Immature natural killer cell (primary cell): ENCODE measurements at places on chromosomes 16 and 17.

GRCh38 chr16:72242757-72243156 is 70.8 kb upstream of the PMFBP1 start:
- no peak for DNase-seq

GRCh38 chr17:4956493-4957061 is 5.7 kb downstream of the ENO3 start:
- DNase-seq = peak; percentile 35

GRCh38 chr16:67966549-67967182 is 1.8 kb downstream of the SLC12A4 start:
- DNase-seq = no peak

DNA sequence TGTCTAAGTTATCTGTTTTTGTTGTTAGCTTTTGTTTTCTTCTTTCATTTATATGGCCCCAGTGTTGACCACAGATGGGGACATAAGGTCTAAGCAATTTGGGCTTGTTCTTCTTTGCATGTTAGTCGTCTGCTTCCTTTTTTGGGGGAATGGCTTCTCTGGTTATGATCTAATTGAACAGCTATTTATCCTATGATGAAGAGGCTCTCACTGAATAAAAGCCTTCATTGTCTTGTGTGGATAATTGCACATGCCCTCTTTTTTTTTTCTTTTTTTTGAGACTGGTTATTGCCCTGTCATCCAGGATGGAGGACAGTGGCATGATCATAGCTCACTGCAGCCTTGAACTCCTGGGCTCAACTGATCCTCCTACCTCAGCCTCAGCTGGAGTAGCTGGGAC is 13.7 kb downstream of the SMARCE1 start:
- no peak for DNase-seq

DNA sequence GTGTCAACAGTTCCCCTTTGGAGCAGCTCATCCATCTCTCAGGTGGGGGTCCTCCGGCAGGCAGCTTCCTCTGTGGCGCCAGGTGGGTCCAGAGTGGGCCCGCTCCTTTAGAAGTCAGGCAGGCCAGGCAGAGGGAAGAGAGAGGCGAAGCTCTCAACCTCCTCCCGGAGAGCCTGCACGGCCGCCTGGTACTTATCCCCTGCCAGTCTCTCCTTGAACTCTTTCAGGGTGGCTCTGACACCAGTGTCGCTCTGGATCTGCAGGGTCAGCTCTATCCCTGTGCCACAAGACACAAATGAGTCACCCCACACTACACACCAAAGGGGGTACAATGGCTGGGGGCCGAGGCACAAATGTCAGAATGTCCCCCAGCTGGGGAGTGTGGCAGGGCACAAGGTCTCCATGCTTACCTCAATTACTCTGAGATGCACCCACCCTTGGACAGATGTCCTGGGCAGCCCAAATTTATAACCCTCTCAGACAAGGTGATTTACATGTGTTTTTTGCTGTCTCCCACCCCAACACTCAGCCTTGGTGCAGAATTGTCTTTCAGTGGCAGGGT is 13.6 kb downstream of the SMCR8 start:
- no peak for DNase-seq

- no peak for DNase-seq
These were observed at the start of gene GSG1L for GRCh38 chr16:28063591-28064061. GSG1L (minus strand) TSS chr16:28063714; CDS start chr16:28063424, 290 bp downstream.

GRCh38 chr17:61475726-61476125 is 23.5 kb downstream of the TBX4 start:
- DNase-seq = no peak

GRCh38 chr17:75181608-75182318 is 996 bp downstream of the SUMO2 start:
- no peak for DNase-seq

- DNase-seq = no peak
These were observed 97.1 kb upstream of the NOL11 start for GRCh38 chr17:67620636-67621035.

DNA sequence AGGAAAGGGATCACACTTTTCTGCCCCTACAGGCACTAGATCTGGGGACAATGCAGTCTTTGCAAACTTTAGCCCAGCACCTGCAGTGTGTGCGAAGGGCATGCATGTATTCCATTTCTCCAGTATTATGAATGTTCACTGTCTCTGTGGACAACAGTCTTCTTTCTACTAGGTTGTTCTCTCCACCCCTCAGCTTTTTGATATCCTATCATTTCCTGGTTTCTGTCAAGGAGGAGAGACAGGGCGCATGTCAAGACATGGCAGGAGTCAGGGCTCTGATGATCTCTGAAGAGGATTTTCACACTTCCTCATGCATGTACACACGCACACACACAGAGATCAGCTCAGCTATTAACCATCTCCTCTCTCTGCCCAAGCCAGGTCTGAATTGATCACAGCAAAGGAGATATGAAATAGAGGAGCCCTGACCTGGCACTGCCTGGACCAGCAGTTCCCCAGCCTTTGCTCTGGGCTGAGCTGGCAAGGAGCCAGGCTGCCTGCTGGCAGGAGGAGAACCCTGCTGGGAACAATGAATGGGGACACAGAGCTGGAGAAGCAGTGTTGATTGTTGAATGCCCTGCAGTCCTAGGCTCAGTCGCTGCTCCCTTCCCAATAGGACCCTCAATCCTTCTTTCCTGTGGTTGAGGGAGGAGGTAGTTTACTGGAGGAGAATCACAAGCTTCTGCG is 2.6 kb downstream of the GPR179 start:
- DNase-seq = no peak

- no peak for DNase-seq
These were observed 251.4 kb downstream of the HS3ST3B1 start for GRCh38 chr17:14552306-14552705.

GRCh38 chr16:12612598-12613101 is 191.0 kb downstream of the CPPED1 start:
- no peak for DNase-seq

GRCh38 chr17:81457917-81458555 is 54.6 kb downstream of the ACTG1 start:
- DNase-seq = no peak

DNA sequence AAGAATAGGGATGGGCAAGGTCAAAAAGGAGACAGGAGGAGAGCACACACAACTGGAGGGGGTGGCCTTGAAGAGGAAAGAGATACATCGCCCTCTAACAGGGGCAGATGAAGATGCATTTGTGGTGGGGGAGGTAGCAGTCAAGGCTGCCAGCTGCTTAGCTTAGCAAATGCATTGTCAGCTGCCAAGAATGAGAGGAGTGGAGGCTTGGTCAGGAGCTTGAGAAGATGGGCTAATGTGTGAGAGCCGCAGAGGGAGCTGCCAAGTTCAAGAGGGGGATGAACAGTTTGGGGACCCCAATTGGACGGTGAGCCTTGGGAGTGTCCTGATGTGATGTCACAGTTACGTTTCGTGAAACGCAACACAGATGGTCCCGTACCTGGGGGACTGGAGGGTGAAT is 28.9 kb upstream of the GNA13 start:
- no peak for DNase-seq

GRCh38 chr17:2683912-2684311 is 27.7 kb downstream of the CLUH start:
- DNase-seq = no peak

DNA sequence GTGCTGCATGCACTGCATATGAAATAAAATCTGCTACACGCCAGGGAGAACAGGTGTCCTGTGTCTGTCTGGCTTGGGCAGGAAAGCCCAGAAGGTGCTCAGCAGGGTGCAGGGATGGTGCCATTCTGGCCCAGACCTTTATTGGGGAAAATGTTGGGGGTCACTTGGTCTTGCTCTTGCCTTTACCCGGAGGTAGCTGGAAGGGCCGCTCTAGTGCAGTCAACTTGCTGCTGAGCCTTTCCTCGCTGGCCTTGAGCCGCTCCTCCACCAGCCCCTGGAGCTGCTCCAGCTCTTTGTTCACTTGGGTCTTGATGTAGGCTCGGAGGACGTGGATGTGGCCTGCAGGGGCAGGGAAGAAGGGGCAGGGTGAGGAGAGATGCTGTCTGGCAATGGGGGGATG is 4.5 kb downstream of the CFAP119 start:
- no peak for DNase-seq

- DNase-seq = no peak
These were observed 446.5 kb downstream of the MAF start for GRCh38 chr16:79154086-79154485.

GRCh38 chr16:20051147-20051546 is 22.5 kb downstream of the GPR139 start:
- no peak for DNase-seq

- DNase-seq = no peak
These were observed 290.5 kb upstream of the FOXF1 start for GRCh38 chr16:86219655-86220445.

DNA sequence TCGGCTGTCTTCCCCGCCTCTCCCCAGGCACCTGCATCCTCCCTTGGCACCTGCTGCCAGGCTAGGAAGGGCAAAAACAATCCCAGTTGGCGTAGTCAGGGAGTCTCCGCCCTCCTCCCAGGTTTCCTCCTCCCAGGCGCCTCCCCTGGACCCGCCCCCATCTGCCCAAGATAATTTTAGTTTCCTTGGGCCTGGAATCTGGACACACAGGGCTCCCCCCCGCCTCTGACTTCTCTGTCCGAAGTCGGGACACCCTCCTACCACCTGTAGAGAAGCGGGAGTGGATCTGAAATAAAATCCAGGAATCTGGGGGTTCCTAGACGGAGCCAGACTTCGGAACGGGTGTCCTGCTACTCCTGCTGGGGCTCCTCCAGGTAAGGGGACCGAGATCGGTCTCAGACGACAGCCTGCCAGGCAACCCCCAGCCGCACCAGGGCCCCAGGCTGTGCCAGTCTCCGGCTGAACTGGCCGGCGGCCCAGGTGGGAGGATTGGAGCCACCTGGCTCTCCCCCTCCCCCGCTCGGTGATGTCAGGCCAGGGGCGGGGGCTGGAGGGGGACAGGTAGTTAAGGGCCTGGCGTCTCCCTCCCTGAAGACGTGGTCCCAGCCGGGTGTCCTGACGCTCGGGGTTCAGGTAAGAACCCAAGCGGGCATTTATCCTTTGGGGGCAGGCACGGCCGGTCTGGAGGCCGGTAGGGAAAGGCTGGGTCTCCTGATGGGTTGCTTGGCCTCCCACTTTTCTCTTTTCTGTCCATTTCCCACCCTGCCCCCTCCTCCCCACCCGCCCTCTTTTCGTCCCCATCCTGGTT is at the start of gene GRB7:
Gene GRB7, plus strand, starts transcription at position 179 of the 808 bp plus-strand sequence. CDS start 4,364 bp downstream, outside the sequence.
- DNase-seq = no peak

GRCh38 chr16:8816967-8817655 is 19.5 kb downstream of the PMM2 start:
- DNase-seq = no peak

GRCh38 chr17:2386400-2387085 is 14.3 kb downstream of the MNT start:
- no peak for DNase-seq

DNA sequence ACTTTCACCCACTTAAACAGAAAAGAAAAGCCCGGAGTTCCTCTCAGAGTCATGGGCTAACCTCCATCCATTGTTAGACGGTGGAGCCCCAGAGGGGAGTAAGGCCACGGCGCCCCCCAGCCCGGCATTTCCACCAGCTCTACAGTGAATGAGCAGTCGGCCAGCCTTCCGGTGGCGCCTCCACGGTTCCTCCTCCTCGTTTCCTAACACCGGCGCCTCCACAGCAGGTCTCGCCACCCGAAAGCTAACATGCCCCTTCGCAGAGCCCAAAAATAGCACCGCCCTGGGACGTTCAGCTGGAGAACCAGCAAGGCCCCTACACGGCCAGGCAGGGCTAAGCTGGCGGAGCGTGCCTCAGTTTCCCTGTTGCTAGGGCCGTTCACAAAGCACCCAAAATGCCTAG is 858 bp downstream of the MMD start:
- peak; percentile 51 for DNase-seq

GRCh38 chr17:33981711-33982601 is 273.1 kb upstream of the CCL2 start:
- DNase-seq = no peak

DNA sequence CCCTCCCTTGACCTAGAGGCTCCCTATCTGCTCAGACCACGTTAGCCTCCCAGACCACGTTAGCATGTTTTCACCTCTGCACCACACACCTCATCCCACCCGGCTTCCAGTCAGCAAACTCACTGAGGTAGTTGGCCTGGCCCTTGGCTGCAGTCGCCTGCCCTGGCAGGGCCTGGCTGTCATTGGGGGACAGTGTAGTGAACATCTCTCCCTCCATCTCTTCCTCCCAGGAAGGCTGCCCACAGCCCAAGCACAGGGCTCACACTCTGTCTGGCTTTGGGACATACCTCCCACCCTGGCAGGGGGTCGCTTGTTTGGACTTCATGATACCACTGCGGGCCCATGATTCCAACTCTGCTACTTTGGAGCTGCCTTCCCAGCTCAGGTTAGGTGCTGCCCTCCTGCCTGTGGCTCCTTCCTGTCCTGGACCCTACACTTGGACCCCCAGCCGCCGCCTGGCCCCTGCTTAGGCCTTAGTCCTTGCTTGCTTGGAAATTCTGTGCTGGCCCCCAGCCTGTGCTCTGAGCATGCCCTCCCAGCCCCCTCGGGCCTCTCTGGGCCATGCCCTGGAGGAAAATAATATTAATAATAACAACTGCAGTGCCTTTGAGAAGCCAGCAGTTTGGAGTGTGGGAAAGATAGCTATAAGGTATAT is 167.7 kb downstream of the COPRS start:
- no peak for DNase-seq

DNA sequence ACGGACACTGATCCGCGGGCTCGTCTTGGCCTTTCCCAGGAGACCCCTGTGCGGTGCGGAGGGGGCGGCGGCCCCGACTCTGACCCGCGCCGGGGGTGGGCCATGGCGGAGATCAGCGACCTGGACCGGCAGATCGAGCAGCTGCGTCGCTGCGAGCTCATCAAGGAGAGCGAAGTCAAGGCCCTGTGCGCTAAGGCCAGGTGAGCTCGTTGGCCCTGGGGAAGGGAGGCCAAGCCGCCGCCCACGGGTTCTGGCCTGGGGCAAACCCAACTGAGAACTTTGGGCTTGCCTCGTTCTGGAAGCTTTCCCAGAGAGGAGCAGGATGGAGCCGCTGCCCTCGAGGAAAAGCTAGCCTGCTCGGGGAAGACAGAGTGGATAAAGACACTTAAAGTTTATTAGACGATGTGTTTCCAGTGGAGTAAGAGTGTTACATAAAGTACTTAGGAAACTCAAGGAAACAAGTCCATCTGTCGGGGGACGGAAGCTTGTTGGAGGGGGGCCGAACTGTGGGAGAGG is 540 bp downstream of the PPP4C start:
- peak; percentile 11 for DNase-seq

DNA sequence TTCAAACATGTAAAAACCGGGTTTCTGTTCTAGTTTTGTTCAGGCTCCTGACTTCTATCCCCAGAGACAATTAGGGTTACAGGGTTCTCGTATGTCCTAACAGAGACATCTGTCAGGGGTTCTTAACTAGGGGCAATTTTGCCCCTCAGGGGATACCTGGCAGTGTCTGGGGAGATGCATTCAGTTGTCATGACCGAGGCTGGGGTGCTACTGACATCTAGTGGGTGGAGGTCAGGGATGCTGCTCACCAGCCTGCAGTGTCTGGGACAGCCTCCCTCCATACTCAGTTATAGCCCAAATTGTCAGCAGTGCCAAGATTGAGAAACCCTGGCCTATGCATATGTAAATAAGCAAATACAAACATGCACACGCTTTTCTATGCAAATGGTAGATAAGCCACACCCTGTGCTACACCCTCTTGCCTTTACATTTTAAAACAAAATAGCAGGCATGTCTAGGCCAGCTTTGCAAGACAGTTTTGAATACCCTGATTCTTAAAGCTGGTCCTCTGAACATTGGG is 37.4 kb downstream of the CLEC16A start:
- no peak for DNase-seq

- DNase-seq = no peak
These were observed 66.1 kb downstream of the SMG6 start for GRCh38 chr17:2237521-2237921.
